Vagina (tissue), 2 donors: ENCODE measurements at places on chromosomes 1 and 21. TPM values are rescaled to one million over a fixed set of nuclear protein-coding genes. Genes with fewer than 3 reads are reported as not detected.

The FBXO2 gene
- total RNA-seq = 27.3 TPM

The C1orf21 gene
- total RNA-seq = 24.1 TPM

The CLEC20A gene
- not detected for total RNA-seq

The PLPPR5 gene
- total RNA-seq = not detected

The MAN1C1 gene
- total RNA-seq = 31.4 TPM

The CELA3A gene
- not detected for total RNA-seq

The CATSPERE gene
- 0.98 TPM for total RNA-seq

The ITLN2 gene
- 2.0 TPM for total RNA-seq

The TRNP1 gene
- total RNA-seq = 13.0 TPM

The SPATA46 gene
- total RNA-seq = not detected
